ENCODE measurements at places on chromosomes 1 and 21.
A peak's percentile ranks its signal among the peaks of the same experiment; 100 is the strongest.

DNA sequence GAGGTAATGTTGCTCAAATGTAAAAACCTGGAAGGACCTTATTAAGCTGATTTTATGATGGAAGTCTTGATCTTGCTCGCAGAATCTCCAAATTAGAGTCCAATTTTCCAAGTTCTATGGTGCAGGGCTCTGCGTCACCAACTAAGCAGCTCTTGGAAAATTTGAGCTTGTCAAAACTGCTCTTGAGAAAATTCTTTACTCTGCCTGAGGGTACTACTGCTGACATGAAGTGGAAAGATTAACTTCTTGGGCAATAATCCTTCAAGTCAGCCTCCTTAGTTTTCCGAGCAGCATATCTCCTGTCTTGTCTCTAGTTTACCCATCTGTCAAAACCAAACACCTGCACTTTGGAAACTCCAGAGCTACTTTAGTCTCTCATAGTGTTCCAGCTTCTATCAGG, 293.7 kb downstream of the KCTD3 start:
- DNase-seq: no peak
- no peak overlapping the region for H3K4me3 ChIP-seq
- peaks cover 34% of the 10 kb centered on the region for H3K4me1 ChIP-seq
- no peaks in the 10 kb centered on the region for H3K36me3 ChIP-seq

DNA sequence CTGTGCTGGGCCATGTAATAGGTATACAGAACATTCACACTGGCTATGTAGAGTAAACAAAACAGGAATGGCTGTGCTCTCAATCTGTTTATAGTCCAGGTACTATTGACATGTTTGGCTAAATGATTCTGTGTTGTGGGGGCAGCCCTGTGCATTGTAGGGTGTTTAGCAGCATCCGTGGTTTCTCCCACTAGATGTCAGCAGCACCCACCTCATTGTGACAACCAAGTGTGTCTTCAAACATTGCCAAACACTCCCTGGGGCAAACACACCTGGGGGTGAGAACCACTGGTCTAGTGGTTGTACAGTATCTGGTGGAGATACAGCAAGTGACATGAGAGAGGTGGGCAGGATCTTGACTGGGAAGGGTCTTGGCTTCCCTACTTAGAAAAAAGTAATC, 80.4 kb upstream of the SPATA6 start:
- no peak overlapping the region for H3K27ac ChIP-seq
- no peaks in the 10 kb centered on the region for H3K27me3 ChIP-seq
- H3K4me1 ChIP-seq: no peaks in the 10 kb centered on the region
- no peaks in the 10 kb centered on the region for H3K36me3 ChIP-seq
- peak; percentile 46 for DNase-seq

DNA sequence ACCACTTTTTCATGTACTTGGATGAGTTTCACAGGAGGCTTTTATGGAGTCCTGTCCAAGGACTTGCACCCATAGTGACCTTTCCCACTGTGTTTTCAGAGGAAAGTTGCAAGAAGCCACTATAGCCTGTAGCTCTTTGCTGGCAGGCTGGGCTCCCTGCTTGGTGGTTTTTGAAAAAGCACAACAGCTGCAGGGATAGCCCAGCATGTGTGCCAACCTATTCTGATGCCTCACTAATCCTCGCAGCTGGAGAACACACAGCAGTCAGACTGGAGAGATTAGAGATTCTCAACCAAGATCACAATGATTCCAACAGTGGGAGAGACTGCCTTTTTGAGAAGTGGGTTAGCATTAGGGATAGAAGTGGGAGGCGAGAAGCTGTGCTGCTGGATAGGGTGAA, 24.1 kb upstream of the ARHGEF11 start:
- no peak for DNase-seq
- H3K4me3 ChIP-seq: no peak overlapping the region
- no peak overlapping the region for H3K27ac ChIP-seq
- no peaks in the 10 kb centered on the region for H3K36me3 ChIP-seq
- no peaks in the 10 kb centered on the region for H3K27me3 ChIP-seq

DNA sequence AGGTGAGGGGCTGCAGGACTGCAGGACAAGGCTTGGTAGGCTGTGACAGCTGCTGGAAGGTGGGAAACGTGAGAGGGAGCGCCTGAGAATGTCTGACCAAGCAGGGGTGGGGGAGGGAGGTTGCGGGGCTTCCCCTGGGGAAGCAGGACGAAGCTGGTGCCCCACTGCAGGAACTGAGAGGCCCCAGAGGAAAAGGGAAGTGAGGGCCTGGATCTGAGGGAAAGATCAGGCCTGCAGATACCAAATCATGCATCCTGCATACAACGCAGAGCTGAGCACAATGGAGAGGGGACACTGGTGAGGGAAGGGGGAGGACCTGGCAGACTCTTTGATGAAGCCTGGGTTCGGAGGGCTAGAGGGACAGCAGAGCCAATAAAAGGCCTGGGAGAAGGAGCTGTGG, 65.7 kb upstream of the BACE2 start:
- DNase-seq: no peak
- no peaks in the 10 kb centered on the region for H3K27me3 ChIP-seq
- H3K36me3 ChIP-seq: no peaks in the 10 kb centered on the region
- H3K4me3 ChIP-seq: no peak overlapping the region

GRCh38 chr21:35510957-35511695, 462.0 kb upstream of the RUNX1 start:
- H3K4me3 ChIP-seq: no peak overlapping the region
- H3K4me1 ChIP-seq: peaks cover 16% of the 10 kb centered on the region
- H3K27ac ChIP-seq: no peak overlapping the region
- H3K36me3 ChIP-seq: no peaks in the 10 kb centered on the region
- no peaks in the 10 kb centered on the region for H3K27me3 ChIP-seq

DNA sequence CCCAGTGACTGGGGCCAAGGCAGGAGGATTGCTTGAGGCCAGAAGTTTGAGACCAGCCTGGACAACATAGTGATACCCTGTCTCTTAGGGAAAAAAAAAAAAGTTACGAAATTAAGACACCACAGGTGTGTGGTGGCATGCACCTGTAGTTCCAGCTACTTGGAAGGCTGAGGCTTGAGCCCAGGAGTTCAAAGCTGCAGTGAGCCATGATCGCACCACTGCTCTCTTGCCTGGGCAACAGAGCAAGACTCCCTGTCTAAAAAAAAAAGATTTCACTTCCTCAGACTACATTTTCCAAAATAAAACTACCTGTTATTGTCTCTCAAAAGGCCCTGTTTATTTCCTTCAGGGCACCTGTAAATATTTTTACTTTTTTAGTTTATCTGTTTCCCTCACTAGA, 4.7 kb upstream of the STK40 start:
- H3K27ac ChIP-seq: no peak overlapping the region
- no peaks in the 10 kb centered on the region for H3K36me3 ChIP-seq
- DNase-seq: no peak
- no peak overlapping the region for H3K4me3 ChIP-seq

GRCh38 chr1:244218220-244218619, 167.1 kb downstream of the ZBTB18 start:
- no peak overlapping the region for H3K27ac ChIP-seq
- H3K36me3 ChIP-seq: no peaks in the 10 kb centered on the region
- H3K4me1 ChIP-seq: no peaks in the 10 kb centered on the region
- H3K27me3 ChIP-seq: no peaks in the 10 kb centered on the region
- DNase-seq: no peak

- no peak overlapping the region for H3K4me3 ChIP-seq
- no peaks in the 10 kb centered on the region for H3K36me3 ChIP-seq
- peaks cover 10% of the 10 kb centered on the region for H3K4me1 ChIP-seq
- no peak overlapping the region for H3K27ac ChIP-seq
- no peak for DNase-seq
Measured at GRCh38 chr1:117658676-117659075, 52.8 kb downstream of the TENT5C start.

GRCh38 chr1:27070390-27071048, 57.9 kb upstream of the TENT5B start:
- no peak overlapping the region for H3K4me3 ChIP-seq
- H3K4me1 ChIP-seq: no peaks in the 10 kb centered on the region
- no peaks in the 10 kb centered on the region for H3K36me3 ChIP-seq
- H3K27ac ChIP-seq: no peak overlapping the region
- DNase-seq: peak; percentile 3

DNA sequence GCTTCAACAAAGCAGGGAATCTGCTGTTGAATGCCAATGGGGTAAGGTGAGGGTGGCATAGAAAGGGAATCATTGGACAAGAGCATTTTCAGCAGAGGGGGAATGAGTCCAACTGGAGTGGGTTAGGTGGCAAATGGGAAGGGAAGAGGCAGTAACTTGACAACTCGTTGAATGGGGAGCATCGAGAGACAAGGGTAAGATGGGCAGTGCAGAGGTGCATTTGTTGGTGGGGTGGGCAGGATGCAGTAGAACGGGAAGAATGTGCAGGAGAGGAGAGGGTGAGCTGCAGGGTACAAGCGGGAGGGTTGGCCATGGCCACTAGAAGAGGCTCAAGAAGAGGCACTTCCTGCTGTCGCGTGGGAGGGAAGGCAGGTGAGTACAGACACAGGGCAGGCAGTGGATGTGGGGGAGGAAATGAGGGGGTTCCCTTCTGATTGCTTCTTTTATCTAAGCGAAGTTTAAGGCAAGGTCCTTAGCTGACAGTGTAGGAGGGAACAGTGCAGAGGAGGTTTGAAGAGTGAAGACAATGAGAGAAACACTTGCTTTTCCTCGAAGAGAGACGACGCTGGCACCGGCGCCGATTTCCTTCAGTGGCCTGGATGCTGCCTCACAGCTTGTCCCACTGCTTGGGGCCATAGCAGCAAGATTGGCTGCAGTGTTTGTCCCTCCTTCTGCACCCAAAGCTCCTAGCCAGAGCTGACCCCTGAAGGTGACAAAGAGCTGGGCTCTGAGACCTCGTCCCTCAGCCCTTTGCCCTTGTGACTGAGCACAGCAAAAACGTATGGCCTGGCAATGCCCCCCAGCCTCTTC, 3.2 kb upstream of the IKBKE start:
- no peaks in the 10 kb centered on the region for H3K27me3 ChIP-seq
- no peak for DNase-seq
- H3K4me3 ChIP-seq: no peak overlapping the region
- no peaks in the 10 kb centered on the region for H3K36me3 ChIP-seq
- peaks cover 20% of the 10 kb centered on the region for H3K4me1 ChIP-seq

- H3K27me3 ChIP-seq: no peaks in the 10 kb centered on the region
- H3K4me1 ChIP-seq: no peaks in the 10 kb centered on the region
- no peak overlapping the region for H3K27ac ChIP-seq
- H3K4me3 ChIP-seq: no peak overlapping the region
Measured at GRCh38 chr1:3423245-3423829, 31.1 kb upstream of the ARHGEF16 start.

DNA sequence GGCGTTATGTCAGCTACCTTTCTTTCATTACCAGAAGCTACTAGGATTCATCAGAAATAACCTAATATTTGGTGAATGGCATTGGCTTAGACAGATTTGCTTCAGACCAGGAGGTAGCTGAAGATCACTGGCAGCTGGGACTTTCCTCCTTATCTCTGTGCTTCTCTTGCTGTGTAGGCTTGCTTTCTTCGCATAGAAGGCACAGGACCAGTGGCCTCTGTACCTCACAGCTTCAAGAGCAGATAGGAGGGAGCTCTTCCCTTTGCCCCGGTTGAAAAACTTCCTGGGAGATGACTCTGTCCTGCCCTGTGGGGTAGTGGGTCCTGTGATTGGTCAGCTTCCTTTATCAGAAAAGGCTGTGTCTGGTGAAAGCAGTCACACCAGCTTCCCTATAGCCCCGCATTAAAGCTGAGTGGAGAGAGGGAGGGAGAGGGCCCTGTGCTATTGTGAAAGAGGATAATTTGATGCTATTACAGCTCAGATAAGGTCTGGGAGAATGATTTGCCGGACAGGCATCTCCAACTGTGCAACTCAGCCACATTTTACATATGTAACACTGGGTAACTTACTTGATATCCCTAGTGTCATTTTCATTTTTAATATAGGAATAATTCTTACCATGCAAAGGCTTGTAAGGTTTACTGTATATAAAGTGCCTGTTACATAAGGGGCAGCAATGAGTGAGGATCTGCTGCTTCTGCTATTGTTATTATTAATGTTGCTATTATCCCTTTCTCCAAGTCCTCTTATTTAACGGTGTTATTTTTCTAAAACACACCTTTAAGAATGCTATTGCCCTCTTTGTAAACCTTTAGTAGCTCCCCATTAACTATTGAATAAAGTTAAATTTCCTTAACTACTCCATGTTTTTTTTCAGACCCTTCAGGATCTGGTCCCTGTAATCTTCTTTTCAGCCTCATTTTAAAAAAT, 31.6 kb downstream of the OSBPL9 start:
- peak; percentile 90 for DNase-seq
- H3K36me3 ChIP-seq: no peaks in the 10 kb centered on the region
- no peak overlapping the region for H3K4me3 ChIP-seq
- peaks cover 10% of the 10 kb centered on the region for H3K4me1 ChIP-seq
- no peak overlapping the region for H3K27ac ChIP-seq

- H3K4me1 ChIP-seq: no peaks in the 10 kb centered on the region
- H3K27me3 ChIP-seq: no peaks in the 10 kb centered on the region
- no peak overlapping the region for H3K27ac ChIP-seq
- no peak overlapping the region for H3K4me3 ChIP-seq
Measured at GRCh38 chr1:76005765-76006164, 68.8 kb upstream of the ST6GALNAC3 start.

- H3K27me3 ChIP-seq: no peaks in the 10 kb centered on the region
- no peak for DNase-seq
- H3K27ac ChIP-seq: no peak overlapping the region
- H3K4me3 ChIP-seq: no peak overlapping the region
- no peaks in the 10 kb centered on the region for H3K36me3 ChIP-seq
- H3K4me1 ChIP-seq: no peaks in the 10 kb centered on the region
Measured at GRCh38 chr1:61255358-61255703, 173.0 kb downstream of the NFIA start.

DNA sequence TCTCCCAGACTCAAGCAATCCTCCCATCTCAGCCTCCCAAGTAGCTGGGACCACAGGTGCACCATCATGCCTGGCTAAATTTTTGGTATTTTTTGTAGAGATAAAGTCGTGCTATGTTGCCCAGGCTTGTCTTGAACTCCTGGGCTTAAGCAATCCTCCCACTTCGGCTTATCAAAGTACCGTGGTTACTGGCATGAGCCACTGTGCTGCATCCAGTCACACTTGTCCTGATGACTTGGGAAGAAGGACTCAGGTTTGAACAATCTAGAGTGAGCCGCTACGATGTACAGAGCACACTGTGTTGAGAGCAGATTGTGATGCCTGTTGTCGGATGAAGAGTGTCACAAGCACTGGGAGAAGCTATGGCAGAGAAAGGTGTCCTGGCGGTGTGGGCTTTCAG, 27.2 kb downstream of the RNF187 start:
- H3K4me3 ChIP-seq: no peak overlapping the region
- H3K27ac ChIP-seq: no peak overlapping the region
- no peaks in the 10 kb centered on the region for H3K27me3 ChIP-seq
- H3K36me3 ChIP-seq: no peaks in the 10 kb centered on the region

GRCh38 chr21:16407403-16408240, 677.8 kb downstream of the USP25 start:
- no peaks in the 10 kb centered on the region for H3K27me3 ChIP-seq
- H3K4me1 ChIP-seq: no peaks in the 10 kb centered on the region
- DNase-seq: no peak
- H3K36me3 ChIP-seq: no peaks in the 10 kb centered on the region
- no peak overlapping the region for H3K4me3 ChIP-seq
- no peak overlapping the region for H3K27ac ChIP-seq

GRCh38 chr1:160022330-160023310, 9.2 kb downstream of the PIGM start:
- DNase-seq: no peak
- H3K4me1 ChIP-seq: no peaks in the 10 kb centered on the region
- no peak overlapping the region for H3K27ac ChIP-seq
- H3K36me3 ChIP-seq: no peaks in the 10 kb centered on the region
- H3K27me3 ChIP-seq: no peaks in the 10 kb centered on the region

GRCh38 chr1:210377731-210378333, 49.1 kb downstream of the HHAT start:
- H3K4me3 ChIP-seq: no peak overlapping the region
- DNase-seq: no peak
- H3K36me3 ChIP-seq: no peaks in the 10 kb centered on the region
- peaks cover 8% of the 10 kb centered on the region for H3K4me1 ChIP-seq
